Activated CD4-positive, alpha-beta T cell treated with anti-CD3 and anti-CD28 coated beads for 24 hours (primary cell): ENCODE measurements at places on chromosomes 7 and 10.

DNA sequence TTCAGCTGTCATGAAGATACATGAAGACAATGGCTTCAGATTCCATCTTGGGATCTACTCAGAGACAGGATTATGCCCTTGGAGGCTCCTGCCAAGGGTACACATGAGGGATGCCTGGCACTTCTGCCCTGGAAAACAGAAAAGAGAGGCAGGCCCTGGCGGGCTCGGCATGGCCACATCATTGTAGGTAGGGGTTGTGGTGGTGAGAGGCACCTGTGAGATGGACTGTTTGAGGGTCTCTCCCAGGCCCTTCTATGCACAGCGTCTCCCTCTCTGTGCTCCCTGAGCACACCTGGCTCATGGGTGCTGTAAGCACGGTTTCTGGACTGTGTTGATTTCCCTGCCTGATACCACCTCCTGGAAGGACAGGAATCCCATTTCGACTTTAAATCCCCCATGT lies 304.3 kb downstream of the GLRX3 start:
- no peak for DNase-seq

GRCh38 chr7:134726581-134726980 lies 52.9 kb upstream of the CALD1 start:
- no peak for DNase-seq

GRCh38 chr10:4006051-4006450 lies 221.0 kb upstream of the KLF6 start:
- no peak for DNase-seq

- DNase-seq: no peak
Measured at GRCh38 chr7:114426824-114427223, 12.2 kb downstream of the FOXP2 start.

DNA sequence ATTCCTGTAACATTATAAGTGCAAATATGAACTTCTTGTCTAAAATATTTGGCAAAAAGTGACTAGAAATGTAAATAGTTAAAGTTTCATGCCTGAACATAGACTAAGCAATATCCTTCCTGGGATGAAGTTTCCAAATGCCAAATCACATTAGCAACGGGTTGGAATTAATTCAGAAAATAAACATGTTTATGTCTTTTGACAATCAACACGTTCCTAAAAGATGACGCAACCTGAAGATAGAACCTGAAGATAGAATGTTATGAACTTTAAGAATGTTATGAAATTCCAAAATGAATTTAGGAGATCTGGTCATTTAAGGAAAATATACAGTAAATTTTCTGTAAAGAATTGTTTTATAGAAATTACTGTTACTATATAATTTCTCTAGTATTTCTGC lies 9.2 kb downstream of the LAMB4 start:
- no peak for DNase-seq

GRCh38 chr10:107422681-107423080 lies 258.2 kb upstream of the SORCS1 start:
- no peak for DNase-seq

DNA sequence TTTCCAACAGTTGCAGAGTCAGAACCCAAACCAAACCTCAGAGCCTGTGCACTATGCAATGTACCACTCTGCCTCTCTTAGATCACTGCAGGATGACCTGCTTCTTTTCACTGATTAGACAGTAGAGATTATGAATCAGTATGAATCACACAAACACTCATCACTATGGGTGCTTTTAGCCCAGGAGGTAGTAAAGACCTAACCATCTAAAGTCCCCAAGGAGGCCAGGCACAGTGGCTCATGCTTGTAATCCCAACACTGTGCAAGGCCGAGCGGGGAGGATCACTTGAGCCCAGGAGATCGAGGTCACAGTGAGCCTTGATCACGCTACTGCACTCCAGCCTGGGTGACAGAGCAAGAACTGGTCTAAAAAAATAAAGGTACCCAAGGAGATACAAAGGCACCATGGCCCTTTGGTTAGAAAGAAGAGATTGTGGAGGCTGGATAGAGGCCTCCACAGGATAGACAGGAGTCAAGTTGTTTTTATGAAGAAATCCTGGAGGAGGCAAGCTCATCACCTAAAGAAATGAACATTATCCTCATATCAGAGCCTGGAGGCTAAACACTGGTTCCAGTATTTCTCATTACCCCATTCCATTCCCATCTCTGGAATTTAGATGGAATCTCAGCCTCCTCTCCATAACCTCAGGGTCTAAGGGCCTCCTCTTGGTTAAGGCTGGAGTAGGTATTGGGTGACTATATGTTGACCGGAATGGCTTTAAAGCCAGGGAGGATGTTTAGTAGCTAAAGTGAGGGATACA lies 12.9 kb downstream of the SEC31B start:
- no peak for DNase-seq
